Esophagus squamous epithelium (tissue), 5 donors: ENCODE measurements at places on chromosomes 5 and 9.

GRCh38 chr5:59891962-59892643, 1.4 kb downstream of the PDE4D start:
- no peak for DNase-seq

GRCh38 chr9:115296831-115297565, 179.0 kb upstream of the TNC start:
- DNase-seq, result no peak

GRCh38 chr5:138708791-138709190, 44.4 kb upstream of the CTNNA1 start:
- DNase-seq, result no peak

DNA sequence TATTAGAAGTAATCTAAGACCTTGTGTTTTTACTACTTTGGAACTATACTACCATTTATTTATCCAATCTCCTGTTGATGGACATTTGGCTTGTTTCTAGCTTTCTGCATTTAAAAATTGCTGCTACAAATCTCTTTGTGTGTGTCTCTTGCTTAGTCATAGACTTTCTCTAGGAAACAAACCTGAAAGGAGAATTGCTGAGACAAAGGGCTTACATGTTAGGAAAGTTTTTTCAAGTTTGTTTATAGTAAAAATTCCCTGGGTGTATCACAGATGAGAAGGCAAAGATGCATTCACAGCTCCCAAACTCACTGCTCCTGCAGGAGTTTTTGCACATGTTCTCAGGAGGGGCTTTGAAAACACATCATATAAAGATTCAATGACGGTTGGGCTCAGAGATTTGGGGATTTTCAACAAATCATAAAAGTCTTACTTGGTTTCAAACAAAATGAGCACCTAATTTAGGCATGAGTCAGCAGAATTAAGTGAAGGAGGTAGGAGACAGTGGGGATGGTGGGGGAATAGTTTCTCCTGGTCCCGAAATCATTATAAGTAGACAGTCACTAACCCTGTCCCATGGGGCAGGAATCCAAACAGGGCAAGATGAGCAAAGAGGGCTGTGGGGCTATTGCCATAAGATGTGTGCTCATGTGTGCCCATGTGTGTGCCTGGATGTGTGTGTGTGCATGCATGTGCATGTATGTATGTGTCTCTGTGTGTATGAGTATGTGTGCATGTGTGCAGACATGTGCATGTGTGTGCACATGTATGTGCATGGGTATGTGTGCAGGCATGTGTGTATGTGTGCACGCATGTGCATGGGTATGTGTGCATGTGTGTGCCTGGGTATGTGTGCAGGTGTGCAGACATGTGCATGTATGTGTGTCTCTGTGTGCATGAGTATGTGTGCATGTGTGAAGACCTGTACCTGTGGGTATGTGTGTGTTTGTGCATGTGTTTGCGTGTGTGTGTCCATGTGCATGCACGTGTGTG, 43.4 kb upstream of the S1PR3 start:
- no peak for DNase-seq

DNA sequence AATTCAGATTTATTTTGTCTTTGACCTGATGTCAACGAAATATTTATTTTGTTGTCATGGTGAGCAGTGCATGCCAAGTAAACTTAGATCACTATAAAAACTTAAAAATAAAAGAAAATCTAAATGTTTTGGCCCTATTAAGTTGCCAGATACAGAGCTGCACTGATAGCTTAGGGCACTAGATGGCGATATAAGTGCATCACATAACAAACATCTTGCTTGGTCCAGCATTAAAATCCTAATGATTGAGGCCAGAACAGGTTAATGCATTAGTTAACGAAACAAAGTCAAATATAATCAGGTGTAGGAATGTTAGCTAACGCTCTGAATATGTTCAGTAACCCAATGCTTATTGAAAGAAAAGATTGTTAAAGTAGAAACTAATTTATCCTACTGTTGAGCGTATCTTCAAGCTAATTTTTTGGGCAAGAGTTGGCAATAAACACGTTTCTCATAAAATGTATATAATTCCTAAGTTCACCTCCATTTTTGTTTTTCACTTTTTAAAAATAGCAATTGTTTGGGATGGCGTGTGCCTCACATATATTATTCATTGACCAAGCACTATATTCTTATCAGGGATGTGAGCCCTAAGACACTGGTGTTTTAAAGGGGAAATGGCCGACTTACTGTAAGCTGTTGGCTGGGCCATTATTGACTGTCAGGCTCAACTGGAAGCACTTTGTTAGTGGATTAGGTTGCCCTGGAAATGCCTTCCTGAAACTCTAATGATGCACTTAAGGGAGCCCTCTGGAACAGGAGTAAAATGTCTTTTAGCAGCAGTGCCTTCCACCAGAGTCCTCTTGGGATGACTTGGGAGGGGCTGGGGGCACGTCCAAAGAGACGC, 33.3 kb downstream of the KCTD16 start:
- no peak for DNase-seq

GRCh38 chr5:66551338-66551737, 44.9 kb upstream of the MAST4 start:
- no peak for DNase-seq

DNA sequence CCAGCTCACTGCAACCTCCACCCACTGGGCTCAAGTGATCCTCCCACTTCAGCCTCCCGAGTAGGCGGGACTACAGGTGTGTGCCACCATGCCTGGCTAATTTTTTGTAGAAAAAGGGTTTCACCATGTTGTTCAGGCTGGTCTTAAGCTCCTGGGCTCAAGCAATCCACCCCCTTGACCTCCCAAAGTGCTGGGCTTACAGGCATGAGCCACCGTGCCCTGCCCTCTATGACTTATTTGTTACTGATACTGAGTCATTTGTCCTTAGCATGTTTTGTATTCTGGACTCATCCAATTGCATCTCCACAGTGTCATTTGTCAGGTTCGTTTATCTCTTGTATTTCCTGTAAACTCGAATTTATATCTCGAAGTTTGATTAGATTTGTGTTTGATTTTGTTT, 2.7 kb upstream of the ITK start:
- DNase-seq, result no peak
